Kasumi-1 (cell line): ENCODE measurements at places on chromosomes 6 and 20.

GRCh38 chr20:61529354-61529753, 277.3 kb downstream of the CDH4 start:
- no peak for DNase-seq

GRCh38 chr6:56692523-56693245, 50.0 kb upstream of the DST start:
- no peak for DNase-seq

DNA sequence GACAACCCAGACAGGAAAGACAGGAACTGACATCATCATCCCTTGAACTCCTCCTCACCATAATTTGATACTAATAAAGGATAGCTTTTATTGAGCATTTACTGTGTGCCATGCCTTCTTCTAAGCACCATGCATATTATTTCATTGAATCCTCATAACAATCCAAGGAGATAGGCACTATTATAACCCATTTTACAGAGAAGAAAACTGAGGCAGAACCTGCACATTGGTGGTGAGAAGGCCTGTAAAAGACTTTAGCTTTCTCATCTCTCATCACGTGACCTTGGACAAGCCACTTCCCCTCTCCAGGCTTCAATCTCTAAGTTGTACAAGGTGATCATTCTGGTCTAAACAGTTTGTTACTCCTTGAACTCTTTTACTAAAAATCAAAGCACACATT, 34.5 kb upstream of the PREX1 start:
- DNase-seq, result no peak

DNA sequence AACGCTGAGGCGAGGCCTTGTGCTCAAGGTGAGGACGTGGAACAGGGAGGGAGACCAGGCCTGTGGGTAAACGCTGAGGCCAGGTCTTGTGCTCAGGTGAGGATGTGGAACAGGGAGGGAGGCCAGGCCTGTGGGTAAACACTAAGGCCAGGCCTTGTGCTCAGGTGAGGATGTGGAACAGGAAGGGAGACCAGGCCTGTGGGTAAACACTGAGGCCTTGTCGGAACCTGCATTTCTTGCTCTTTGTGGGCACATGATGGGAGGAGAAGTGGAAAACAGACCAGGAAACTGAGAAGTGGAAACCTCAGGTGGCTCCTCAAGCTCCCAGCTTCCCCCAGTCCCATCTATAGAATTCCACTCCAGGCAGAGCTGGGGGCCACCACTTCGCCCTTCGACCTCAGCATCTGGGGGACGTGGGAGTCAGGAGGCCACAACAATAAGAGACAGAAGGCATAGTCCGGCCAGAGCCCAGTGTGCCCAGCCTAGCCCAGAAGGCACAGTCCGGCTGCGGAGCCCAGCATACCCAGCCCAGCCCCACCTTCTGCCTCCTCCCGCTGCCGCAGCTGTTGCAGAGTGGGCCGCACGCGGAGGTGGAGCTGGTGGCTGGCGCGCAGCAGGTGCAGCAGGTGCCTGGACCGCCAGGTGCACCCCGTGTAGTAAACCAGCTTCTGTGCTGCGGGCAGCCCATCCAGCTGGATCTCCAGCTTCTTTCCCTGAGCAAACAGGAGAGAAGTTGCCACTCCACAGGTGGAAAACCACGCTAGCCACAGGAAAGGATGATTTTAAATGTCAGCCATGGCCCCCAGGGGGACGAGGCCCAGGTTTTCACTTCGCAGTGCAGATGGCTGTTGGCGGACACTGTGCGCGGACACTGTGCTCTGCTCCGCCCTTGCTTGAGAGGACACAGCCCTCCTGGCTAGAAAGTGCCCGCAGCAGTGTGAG, 17.5 kb downstream of the FRMD1 start:
- no peak for DNase-seq

DNA sequence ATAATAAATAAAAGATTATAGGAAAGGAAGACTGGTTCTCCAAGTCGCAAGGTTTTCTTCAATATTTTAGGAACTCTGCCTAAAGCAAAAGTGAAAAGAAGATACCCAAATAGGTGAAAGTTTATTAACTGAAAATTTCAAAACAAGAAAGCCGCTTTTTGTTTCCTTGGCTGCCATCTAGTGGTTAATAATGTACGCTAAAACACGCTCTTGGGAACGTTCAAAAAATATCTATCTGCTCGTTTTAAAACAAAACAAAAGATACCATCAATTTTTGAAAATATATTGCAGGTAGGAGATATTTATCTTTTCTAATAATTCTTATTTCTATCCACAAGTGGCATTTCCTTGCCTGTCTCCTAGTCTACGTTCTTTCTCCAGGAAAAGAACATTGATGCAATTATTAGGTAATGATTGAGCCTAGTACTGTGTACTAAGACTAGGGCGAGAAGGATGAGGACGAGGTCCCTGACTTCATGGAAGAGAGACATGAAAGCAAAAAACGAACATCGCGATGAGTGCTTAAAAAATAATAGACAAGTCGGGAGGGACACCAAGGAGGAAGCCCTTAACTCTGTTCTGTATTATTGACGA, 97.2 kb downstream of the SPTLC3 start:
- DNase-seq, result peak; percentile 68

DNA sequence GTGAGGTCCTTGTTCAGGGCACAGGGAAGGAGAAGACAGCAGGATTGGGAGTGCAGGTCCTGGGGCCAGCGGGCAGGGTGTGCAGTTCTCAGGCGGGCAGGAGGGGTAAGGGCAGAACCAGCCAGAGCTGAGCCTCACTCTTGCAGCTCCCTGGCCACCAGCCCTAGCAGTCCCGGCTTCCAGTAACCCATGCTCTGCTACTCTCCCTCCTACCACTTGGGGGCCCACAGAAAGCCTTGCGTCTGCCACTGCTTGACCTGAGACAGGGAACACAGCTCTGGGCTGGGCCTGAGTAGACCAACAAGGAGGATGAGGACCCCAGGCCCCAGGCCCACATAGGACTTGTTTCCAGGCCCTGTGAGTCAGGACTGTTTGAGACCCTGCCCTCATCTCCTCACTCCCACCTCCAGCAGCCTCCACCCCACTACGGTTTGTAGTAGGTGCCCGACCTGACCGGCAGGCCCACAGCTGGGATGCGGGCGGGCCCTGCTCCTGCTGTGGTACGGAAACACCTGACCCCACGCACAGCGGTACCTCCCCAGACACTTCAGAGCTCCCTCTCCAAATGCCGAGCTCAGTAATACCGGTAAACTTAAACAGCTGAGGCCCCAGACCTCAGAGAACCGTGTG, 39.2 kb downstream of the KCNK5 start:
- DNase-seq, result peak; percentile 54

DNA sequence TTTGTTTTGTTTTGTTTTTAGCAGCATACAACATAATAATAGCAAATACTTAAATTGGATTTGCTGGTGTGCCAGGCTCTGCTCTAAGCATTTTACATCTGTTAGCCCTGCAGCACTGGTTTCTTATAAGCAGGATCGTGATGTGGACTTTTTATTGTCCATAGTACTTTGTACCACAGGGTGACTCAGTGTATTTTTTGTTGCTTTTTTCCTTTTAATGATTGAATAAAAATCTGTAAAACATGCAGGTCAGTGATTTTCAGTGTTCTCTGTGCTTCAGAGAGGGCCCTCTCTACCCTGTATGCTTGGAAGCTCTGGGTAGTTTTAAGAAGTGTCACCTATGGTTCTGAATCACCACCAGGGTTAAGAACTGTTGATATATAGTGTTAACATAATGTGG, 4.0 kb downstream of the NT5DC1 start:
- no peak for DNase-seq

- DNase-seq, result no peak
Observed at GRCh38 chr20:57267158-57267821, 849 bp upstream of the BMP7 start.

- no peak for DNase-seq
Observed at GRCh38 chr6:45655745-45656476, 278.2 kb upstream of the SUPT3H start.

DNA sequence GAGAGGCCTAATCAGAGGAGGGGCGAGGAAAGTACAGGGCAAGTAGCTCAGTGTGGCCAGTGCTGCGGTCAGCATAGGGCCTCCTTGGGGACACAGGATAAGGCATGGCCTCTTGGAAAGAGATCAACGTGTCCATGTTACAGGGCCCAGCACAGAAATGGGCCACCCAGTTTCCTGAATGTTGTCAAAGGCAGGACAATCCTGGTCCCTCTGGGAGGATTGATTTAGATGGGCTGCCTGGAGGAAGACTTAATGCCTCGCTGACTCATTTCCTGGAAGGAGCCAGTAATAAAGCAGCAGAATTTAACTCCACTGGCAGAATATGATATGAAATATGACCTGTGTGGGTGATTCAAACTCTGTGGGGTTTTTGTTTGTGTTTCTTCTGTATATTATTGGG, 16.6 kb downstream of the DDO start:
- DNase-seq, result no peak

GRCh38 chr6:80335121-80335531, 228.7 kb downstream of the BCKDHB start:
- no peak for DNase-seq

DNA sequence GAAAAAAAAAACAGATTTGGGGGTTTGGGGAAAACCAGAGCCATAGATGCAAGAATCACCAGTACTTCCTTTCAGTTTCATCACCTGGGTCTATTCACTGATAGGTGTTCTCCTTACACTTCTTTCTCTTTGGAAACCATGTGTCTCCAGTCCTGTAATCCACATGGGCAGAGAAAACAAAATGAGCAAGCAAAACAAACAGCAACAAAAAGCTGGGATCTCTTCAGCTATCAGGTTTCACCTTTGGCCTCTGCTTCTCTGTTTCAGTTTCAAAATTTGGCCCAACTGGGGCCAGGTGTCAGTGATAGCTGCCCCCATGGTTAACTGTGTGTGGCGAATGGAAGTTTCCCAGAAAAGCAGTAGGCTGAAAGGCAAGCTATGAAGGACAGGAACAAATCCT, 220.0 kb upstream of the THBS2 start:
- no peak for DNase-seq

DNA sequence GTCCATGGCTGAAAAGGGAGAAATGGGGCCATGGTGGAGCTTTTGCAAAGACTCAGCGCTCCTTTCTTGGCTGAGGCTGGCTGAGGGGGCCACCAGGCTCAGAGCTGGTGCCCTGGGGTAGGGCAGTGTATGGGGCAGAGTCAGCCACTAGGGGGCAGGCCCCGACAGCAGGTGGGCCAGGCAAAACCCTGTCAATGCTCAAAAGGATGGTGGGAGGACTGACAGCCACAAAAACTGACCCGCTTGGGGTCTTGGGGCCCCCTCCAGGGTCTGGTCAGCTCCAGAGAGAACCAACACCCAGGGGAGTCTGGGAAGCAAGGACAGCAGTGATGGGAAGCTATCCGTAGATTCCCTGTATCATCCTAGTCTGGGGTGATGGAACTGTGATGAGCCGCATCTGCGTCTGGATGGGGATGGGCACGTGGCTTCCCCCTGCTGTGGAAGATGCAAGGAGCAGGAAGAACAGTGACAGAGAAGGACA, 306.9 kb downstream of the DHX35 start:
- peak; percentile 16 for DNase-seq

DNA sequence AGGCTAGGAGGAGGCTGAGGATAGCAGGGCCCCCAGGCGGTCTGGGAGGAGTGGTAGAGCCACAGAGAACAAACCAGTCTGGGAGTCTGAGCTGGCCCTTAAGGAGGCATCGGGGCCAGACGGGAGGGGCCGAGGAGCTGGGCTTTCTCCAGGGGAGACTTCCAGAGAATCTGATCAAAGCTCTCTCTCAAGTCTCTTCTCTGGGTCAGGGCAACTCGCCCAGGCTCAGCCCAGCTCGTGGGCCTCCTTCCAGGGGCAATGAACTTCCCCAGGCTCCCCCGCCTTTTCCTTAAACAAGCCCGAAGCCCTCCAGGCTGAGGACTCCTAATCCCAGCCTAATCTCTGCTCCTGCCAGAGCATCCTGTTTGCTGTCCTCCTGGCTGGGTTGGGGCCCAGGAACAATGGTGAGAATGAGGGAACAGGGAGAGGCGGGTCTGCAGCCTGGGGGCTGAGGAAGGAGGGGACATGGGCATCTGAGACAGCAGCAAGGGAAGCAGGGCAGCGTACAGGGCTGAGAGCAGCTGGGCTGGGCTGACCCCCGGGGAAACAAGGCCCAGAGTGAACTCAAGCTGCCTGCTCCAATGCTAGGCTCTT, 173.6 kb downstream of the ANKRD60 start:
- no peak for DNase-seq

DNA sequence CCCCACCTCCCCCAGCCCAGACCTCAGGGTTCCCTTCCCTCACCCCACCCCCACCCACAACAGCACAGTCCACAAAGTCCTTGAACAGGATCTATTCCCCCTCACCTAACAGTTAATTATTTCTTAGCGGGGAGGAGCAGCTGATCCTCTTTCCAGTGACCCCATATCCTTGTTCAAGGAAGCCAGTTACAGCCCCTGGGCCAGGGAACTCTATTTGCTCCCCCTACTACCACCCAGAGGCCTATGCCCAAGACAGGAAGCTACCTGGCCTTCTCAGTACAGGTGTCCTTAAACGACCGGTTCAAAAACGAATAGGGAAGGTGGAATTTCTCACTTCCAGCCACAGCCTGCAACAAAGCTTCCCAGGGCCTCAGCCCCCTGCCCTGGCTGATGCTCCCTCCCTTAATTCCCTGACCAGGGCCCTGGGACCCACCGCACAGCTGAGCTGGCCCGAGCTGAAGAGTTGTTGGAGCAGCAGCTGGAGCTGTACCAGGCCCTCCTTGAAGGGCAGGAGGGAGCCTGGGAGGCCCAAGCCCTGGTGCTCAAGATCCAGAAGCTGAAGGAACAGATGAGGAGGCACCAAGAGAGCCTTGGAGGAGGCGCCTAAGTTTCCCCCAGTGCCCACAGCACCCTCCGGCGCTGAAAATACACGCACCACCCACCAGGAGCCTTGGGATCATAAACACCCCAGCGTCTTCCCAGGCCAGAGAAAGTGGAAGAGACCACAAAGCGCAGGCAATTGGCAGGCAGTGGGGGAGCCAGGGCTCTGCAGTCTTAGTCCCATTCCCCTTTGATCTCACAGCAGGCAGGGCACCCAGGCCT, 778 bp downstream of the MCCD1 start:
- no peak for DNase-seq

DNA sequence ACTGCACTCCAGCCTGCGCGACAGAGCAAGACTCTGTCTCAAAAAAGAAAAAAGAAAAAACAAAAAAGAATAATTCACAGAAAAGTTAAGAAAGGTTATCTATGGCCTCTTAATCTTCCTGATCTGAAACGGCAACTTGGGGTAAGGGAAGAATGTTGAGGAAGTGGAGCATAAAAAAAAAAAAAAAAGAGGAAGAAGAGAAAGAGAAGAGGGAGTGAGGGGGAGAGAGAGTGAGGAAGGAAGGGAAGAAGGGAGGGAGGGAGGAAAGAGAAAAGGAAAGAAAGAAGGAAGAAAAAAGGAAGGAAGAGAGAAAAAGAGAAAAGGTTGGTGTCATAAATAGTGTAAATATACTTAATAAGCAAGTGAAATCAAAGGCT, 68.9 kb upstream of the NCOA3 start:
- no peak for DNase-seq

- no peak for DNase-seq
Observed at GRCh38 chr6:110655821-110656220, 159.4 kb downstream of the CDK19 start.

- no peak for DNase-seq
Observed at GRCh38 chr6:135087803-135088202, 33.2 kb upstream of the HBS1L start.

- peak; percentile 7 for DNase-seq
Observed at GRCh38 chr6:90179190-90180169, 117.2 kb downstream of the BACH2 start.
